ENCODE measurements at places on chromosomes 3 and 15.

DNA sequence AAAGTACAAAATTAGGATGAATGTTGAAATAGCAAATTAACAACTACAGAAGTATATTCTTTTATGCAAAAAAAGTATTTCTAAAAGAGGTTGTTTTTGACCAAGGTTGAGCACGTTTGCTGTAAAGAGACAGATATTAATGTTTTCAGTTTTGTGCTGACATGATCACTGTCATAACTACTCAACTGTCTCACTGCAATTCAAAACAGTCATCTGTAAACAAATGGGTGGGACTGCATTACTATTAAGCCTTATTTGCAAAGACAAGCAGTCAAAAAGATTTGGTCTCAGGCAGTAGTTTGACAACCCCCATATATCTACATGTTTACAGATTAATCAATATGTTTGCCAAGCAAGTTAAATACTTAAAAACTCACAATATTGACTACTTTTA, 109.1 kb upstream of the ZNF385D start:
- no peak for DNase-seq

DNA sequence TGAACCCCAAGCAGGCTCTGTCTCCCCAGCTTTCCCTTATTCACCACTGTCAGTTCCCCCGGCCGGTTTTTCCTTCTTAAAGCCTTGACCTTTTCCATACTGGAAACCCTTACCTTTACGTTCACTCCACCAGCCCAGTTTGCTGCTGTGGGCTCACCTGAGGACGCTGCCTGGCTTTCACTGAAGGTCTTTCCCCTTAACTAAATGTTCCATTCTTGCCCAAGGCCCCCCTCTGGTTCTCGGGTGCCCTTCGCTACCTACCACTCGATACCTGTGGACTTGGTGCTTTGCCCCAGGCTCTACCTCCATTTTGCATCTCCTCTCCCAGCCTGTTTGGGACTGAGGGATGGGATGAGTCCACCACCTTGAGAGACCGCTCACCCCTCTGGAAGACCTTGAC, 851 bp downstream of the AP2M1 start:
- no peak for DNase-seq

DNA sequence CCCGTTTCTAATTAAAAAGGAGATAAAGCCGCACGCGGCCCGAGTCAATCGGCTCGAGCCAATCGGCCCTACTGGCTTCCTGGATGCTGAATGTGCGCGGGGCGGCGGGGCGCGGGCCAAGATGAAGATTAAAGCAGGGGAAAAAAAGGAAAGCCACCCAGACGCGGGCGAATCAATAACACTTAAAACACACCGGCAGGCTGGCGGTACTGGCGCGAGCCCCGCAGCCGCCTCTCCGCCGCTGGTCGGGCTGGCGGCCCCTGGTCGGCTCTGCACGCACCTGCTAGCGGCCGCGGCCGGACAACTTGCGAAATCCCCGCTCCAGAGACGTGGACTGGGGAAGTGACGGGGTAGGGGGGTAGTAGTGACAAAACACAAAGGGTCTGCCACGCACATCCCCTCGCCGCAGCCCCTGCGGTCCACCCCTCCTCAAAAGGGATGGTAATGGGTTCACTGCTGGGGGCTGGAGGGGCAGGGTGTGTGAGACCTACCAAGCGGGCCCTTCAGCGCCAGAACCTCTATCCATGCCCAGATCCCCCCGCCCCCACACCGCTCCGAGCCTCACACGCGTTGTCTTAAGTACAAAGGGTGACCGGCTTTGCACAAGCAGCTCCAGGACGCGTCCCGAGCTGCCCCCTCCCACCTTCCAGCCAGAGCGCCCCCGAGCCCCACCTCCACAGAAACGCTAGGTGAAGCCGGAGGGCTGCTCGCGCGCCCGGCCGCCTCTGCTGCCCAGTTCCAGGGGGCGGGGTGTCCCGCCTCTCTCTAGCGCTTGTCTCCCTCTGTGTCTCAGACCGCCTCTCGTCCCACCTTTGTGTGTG, 1.4 kb downstream of the WNT7A start:
- peak; percentile 33 for DNase-seq

GRCh38 chr3:187836823-187837770, 91.8 kb upstream of the BCL6 start:
- DNase-seq: no peak

GRCh38 chr3:147915057-147915456, 505.9 kb downstream of the ZIC1 start:
- DNase-seq: no peak
